IgD-negative memory B cell (primary cell): ENCODE measurements at places on chromosomes 11 and 22. TPM values are rescaled to one million over a fixed set of nuclear protein-coding genes. Genes with fewer than 3 reads are reported as not detected.

The FGF3 gene
- polyA plus RNA-seq: not detected

The CARD10 gene
- not detected for polyA plus RNA-seq

The DNAL4 gene
- polyA plus RNA-seq: 9.0 TPM

The HBE1 gene
- not detected for polyA plus RNA-seq

The RAB39A gene
- polyA plus RNA-seq: 0.69 TPM

The C11orf87 gene
- polyA plus RNA-seq: not detected

The DSCAML1 gene
- not detected for polyA plus RNA-seq

The SLC29A2 gene
- 3.0 TPM for polyA plus RNA-seq

The ZNF215 gene
- 1.4 TPM for polyA plus RNA-seq

The MRGPRX4 gene
- not detected for polyA plus RNA-seq

The DUSP18 gene
- 11.4 TPM for polyA plus RNA-seq

The NFAM1 gene
- polyA plus RNA-seq: 1.1 TPM

The HYOU1 gene
- polyA plus RNA-seq: 16.4 TPM

The POTEH gene
- 0.13 TPM for polyA plus RNA-seq

The CABP4 gene
- polyA plus RNA-seq: 3.9 TPM

The RFPL2 gene
- not detected for polyA plus RNA-seq

The AIP gene
- polyA plus RNA-seq: 158 TPM

The ADM2 gene
- 1.5 TPM for polyA plus RNA-seq

The CHCHD10 gene
- polyA plus RNA-seq: 70.6 TPM

The ADM gene
- polyA plus RNA-seq: 0.14 TPM

The OR4D5 gene
- not detected for polyA plus RNA-seq

The OR8B3 gene
- polyA plus RNA-seq: not detected

The APOBEC3H gene
- polyA plus RNA-seq: 0.48 TPM

The APOA4 gene
- polyA plus RNA-seq: not detected
